Activated T-cell treated with anti-CD3 and anti-CD28 coated beads for 1 hour (primary cell): ENCODE measurements at places on chromosomes 4 and X.
A peak's percentile ranks its signal among the peaks of the same experiment; 100 is the strongest.

- DNase-seq = no peak
Observed at GRCh38 chr4:33381816-33382215, 2661.6 kb downstream of the PCDH7 start.

DNA sequence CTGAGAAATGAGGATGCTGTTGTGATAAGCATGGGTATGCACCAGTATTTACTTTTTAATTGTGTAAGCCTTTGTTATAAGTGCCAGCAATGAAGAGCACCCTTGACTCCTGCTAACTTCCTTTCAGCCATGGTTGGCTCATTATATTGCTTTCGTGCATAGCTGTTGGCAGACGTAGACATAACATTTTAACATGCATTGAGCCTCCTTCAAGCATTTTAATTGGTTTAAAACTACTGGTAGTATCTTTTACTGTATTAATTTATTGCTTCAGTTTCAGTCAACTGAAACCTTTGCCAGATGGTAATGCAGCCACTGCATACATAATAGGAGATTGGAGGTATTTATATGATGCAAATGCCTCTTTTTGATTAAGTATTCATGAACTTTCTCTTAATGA is 1285.4 kb downstream of the PCDH18 start:
- DNase-seq = no peak

- no peak for DNase-seq
Observed at GRCh38 chr4:100889898-100890297, 372.1 kb upstream of the EMCN start.

- DNase-seq = peak; percentile 44
Observed at GRCh38 chrX:46408553-46409407, 136.4 kb downstream of the ZNF674 start.

DNA sequence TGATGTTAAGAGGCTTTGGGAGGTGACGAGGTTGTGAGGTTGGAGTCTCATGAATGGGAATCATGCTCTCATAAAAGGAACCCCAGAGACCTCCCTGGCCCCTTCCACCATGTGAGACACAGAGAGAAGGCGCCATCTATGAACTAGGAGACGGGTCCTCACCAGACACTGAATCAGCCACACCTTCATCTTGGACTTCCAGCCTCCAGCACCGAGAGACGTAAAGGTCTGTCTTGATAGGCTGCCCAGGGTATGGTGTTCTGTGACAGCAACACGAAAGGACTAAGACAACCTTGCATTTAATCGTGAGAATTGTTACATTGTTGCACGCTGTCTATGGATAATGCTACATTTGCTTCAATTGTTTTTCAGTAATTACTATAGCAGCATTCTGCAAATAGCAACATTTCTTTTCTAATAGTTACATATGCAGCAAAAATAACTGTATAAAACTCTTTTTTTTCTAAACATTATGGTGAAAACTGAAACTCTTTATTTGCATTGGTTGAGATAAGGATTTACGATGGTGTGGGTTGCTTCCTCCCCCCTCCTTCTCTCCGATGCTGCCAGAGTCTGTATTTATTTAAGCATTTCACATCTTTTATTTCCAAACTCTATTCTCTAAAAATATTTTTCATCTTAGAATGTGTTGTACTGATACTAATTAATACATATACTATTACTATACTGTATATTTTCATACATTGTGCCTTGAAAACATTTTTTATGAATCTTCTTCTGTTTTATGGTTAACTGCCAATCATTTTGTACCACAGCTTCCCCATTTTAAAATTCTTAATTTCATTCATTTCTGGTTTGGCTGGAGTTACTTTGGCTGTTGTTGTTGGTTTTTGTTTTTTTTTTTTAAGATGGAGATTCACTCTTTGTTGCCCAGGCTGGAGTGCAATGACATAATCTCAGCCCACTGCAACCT is 26.4 kb upstream of the AKAP17A start:
- no peak for DNase-seq

DNA sequence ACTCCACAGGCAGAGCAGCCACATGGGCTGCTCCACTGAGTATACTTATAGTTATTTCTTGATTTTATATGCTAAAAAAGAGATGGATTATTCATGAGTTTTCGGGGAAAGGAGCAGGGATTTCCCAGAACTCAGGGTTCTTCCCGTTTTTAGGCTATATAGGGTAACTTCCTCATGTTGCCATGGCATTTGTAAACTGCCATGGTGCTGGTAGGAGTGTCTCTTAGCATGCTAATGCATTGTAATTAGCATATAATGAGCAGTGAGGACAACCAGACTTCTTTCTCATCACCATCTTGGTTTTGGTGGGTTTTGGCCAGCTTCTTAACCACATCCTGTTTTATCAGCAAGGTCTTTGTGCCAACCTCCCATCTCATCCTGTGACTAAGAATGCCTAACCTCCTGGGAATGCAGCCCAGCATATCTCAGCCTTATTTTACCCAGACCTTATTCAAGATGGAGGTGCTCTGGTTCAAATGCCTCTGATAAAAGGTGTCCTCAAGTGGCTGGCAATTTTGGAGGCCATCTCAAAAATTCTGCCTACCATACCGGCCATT is 213.0 kb upstream of the VEGFC start:
- DNase-seq = no peak

GRCh38 chr4:10620935-10621488 is 63.6 kb downstream of the CLNK start:
- no peak for DNase-seq

- DNase-seq = no peak
Observed at GRCh38 chr4:156771171-156771837, 200.3 kb downstream of the PDGFC start.

GRCh38 chrX:19772096-19772821 is 115.1 kb downstream of the SH3KBP1 start:
- no peak for DNase-seq

DNA sequence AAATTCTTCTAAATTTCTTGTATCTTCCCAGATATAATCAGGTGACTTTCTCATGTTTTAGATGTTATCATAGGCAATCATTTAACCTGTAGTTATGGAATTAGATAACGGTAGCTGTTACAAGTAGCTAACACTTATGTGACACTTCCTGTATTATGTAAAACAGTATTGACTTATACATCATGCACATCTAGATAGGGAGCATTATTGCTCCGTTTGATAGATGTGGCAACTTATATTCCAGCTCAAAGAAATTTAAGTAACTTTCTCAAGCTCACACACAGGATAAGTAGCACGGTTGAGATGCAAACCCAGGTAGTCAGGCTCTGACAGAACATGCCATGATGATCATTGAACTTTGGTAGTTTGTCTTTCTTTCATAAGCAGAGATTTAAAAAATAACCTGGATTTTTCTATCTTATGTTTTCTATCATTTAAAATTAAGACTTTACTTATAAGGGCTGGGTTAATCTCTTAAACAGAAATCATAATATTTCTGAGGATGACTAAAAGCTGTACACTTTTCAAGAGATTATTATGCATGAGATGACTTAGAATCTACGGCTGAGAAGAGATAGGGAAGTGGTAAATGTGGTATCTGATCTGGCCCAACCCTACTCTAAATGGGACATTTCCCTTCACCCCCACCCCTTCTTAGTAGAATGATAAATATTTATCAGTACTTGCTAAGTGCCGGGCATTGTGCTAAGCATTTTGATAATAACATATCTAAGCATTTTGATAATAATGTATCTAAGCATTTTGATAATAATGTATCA is 69.1 kb upstream of the HPGD start:
- DNase-seq = no peak
